Central memory CD8-positive, alpha-beta T cell (primary cell): ENCODE measurements at places on chromosomes 7 and 10.

DNA sequence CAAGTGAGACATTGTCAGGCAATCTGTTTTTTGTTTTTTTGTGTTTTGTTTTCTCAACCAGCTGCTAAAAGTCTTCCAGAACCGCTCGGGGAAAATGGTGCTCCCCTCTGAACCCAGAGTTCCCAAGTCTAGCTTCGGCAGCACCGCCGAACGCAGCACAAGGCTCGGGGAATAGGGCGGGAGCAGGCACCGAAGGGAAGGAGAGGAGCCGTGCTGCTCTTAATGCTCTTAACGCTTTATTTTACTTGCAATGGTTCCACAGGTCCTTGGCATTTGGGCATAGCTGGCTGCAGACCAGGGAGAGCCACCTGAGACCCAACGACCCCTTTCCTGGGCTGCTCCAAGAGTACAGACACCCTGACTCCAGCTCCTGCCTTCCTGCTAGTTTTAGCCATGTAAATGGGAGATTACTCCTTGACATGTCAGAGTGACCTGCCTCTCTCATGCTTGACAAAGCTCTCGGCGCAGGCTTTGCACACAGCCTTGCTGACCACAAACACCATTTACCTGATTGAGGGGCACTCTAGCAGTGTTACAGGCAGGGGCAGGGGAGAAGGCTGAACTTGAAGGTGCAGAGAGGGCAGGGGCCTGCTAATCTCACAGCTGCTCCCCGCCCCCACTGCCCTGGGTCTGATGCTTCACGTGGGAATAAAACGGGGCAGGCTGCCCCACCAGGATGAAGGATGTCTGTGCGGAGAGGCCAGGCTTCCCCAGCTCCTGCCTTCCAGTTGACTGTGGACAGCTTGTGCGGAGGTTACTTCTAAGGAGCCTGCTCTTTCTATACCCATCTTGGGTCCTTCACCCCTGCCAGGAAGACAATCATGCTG lies 58.6 kb upstream of the EFCAB10 start:
- no peak for DNase-seq
- no peak overlapping the region for H3K27ac ChIP-seq
- peaks cover 53% of the 10 kb centered on the region for H3K36me3 ChIP-seq
- no peaks in the 10 kb centered on the region for H3K4me1 ChIP-seq
- H3K4me3 ChIP-seq, result no peak overlapping the region

GRCh38 chr7:119228482-119228881 lies 1004.0 kb downstream of the ANKRD7 start:
- no peak for DNase-seq
- no peaks in the 10 kb centered on the region for H3K36me3 ChIP-seq
- H3K27me3 ChIP-seq, result no peaks in the 10 kb centered on the region
- H3K4me3 ChIP-seq, result no peak overlapping the region

GRCh38 chr7:82446897-82447296 lies 3.3 kb upstream of the CACNA2D1 start:
- no peak for DNase-seq
- H3K27ac ChIP-seq, result no peak overlapping the region
- peaks cover 26% of the 10 kb centered on the region for H3K27me3 ChIP-seq
- no peaks in the 10 kb centered on the region for H3K4me1 ChIP-seq

- peaks cover 17% of the 10 kb centered on the region for H3K4me1 ChIP-seq
- H3K36me3 ChIP-seq, result peaks cover 26% of the 10 kb centered on the region
- no peak for DNase-seq
- no peaks in the 10 kb centered on the region for H3K27me3 ChIP-seq
Measured at GRCh38 chr10:110137142-110137545, 70.3 kb upstream of the MXI1 start.

- no peaks in the 10 kb centered on the region for H3K27me3 ChIP-seq
- no peak overlapping the region for H3K4me3 ChIP-seq
- H3K27ac ChIP-seq, result no peak overlapping the region
- no peak for DNase-seq
- H3K36me3 ChIP-seq, result no peaks in the 10 kb centered on the region
- H3K4me1 ChIP-seq, result no peaks in the 10 kb centered on the region
Measured at GRCh38 chr7:96236198-96237039, 85.5 kb downstream of the SLC25A13 start.

DNA sequence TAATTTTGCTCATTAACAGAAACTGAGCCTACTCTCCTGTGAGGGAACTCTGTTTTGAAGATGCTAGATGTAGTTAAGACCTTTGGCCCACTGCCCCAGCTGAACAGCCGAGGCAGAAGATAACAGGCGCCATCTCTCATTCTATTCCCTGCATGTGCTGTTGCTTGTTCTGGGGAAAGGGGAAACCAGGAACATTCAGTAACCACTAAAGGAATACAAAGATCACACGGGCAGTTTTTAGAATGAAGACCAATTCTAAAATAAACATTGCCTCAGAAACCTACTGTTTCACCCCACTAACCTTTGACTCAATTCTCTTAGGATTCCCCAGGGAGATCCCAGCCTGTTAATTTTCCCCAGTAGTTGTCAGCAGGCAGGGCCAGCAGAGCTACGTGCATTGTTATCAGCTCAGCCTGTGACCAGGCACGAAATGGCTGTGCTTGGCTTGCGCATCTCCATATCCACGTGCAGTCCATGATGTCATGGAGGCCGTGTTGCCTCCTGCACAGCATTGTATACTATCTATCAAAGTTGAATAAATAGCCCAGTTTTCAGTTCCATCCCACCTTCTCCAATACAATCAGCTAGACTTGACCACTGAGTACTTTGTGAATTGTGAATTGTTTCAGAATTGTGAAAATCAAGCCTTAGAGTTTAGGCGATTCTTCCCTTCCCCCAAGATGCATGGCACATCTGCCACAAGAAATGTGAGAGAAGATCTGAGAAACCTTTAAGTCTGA lies 36.0 kb downstream of the ANK3 start:
- H3K4me1 ChIP-seq, result peaks cover 7% of the 10 kb centered on the region
- no peaks in the 10 kb centered on the region for H3K27me3 ChIP-seq
- no peaks in the 10 kb centered on the region for H3K36me3 ChIP-seq

- H3K27ac ChIP-seq, result no peak overlapping the region
- H3K36me3 ChIP-seq, result no peaks in the 10 kb centered on the region
- no peak overlapping the region for H3K4me3 ChIP-seq
- H3K4me1 ChIP-seq, result no peaks in the 10 kb centered on the region
Measured at GRCh38 chr10:58104351-58104751, 163.3 kb downstream of the IPMK start.

GRCh38 chr10:32943395-32943794 lies 14.6 kb downstream of the ITGB1 start:
- DNase-seq, result no peak
- H3K27me3 ChIP-seq, result no peaks in the 10 kb centered on the region
- no peak overlapping the region for H3K4me3 ChIP-seq
- peaks cover 66% of the 10 kb centered on the region for H3K4me1 ChIP-seq

- H3K4me1 ChIP-seq, result no peaks in the 10 kb centered on the region
- no peak overlapping the region for H3K27ac ChIP-seq
- H3K4me3 ChIP-seq, result no peak overlapping the region
Measured at GRCh38 chr7:108479118-108479517, 22.9 kb upstream of the NRCAM start.

GRCh38 chr10:78413076-78414055 lies 379.7 kb downstream of the RPS24 start:
- DNase-seq, result no peak
- no peaks in the 10 kb centered on the region for H3K4me1 ChIP-seq
- H3K4me3 ChIP-seq, result no peak overlapping the region
- H3K27ac ChIP-seq, result no peak overlapping the region
